Ovary (tissue), 10 donors: ENCODE measurements at places on chromosomes 11 and 22.

- no peak for DNase-seq
These were observed 114.9 kb upstream of the ALX4 start for GRCh38 chr11:44424841-44425240.

GRCh38 chr11:6219359-6219758 is 14.0 kb downstream of the C11orf42 start:
- DNase-seq, result no peak

DNA sequence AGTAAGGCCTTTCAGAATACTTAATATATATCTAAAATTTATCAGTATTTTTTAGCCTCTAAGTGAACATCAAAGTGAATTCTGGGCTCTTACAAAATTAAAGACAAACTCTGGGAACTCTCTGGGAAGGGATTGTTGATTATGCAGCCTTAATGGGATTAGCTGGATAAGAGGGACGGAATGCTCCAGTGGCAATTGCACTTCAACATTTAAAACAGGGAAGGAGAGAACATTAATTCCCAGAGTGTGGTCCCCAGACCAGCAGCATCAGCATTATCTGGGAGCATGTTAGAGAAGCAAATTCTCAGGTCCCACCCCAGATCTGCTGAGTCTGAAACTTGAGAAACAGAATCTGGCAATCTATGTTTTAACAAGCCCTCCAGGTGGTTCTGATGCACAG is 46.5 kb downstream of the POLD3 start:
- DNase-seq, result no peak

DNA sequence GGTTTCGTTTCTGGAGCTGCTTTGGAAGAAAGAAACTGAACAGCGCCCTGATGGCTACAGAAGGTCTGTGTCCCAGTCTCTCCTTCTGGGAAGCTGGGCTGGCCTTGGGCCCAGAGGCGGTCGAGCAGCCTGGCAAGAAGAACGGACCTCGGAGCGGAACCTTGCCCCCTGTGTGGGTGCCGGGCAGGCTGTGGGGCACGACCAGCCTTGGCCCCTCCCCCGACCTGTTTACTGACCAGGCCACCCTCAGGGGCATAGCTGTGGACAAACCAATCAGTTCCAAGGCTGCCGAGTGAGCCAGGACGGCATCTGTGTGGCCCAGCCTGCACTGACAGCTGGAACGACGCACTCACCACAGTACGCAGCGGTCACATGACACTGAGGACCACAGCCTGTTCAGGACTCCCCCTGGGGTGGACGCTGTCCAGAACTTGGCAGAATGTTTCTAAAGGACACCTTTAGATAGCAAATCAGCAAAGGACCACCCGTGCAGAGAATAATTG is 7.2 kb downstream of the PIM3 start:
- DNase-seq, result peak; percentile 66

DNA sequence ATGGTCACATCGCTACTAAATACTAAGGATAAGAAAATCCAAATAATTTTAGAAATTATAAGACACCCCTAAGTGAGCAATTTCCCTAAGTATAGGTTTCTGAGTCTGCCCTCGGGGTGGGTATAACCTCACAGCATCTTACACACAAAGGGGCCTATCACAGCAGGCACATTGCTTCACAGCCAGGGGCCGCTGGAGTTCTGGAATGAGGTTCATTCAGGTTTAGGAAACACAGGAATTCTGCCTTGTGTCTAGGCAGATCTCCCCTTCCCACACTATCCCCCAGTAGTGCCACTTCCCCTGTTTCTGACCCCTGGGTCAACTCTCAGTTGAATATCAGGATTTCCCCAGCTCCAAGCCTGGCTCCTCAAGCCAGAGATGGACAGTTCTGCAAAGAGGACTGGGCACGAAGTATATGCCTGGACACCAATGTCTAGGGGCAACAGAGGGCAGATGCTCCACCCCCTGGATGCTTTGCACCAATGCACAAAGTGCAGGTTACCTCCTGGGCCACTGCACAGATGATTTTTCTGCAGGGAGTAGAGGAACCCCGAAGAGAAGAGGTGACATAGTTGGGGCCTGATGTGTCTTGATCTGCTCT is 11.4 kb downstream of the TUBA8 start:
- no peak for DNase-seq
